GM10248 (cell line): ENCODE measurements at places on chromosomes 7 and 10.

DNA sequence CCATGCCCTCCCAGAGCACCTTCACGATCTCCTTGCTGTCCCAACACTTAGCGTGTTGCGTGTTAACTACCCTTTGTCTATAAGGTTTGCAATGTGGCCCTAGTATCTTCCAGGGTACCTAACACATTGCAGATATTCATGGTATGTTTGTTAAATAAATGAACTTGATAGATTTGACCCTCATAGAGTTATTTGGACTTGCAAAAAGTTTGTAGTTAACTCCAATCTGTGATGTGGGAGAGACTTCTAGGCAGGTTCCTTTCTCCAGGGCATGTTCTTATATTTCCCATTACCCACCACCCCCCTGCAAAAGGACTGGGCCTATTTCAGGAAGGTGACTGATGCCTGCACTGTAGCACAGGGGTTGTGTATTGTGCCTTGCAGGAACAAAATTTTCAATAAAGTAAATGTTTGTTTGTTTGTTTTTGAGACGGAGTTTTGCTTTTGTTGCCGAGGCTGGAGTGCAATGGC, 612 bp downstream of the HILPDA start:
- no peak for DNase-seq

GRCh38 chr7:16695621-16696237, 49.7 kb downstream of the BZW2 start:
- peak; percentile 11 for DNase-seq

- DNase-seq, result no peak
Measured at GRCh38 chr7:68720697-68721096, 877.6 kb upstream of the AUTS2 start.

DNA sequence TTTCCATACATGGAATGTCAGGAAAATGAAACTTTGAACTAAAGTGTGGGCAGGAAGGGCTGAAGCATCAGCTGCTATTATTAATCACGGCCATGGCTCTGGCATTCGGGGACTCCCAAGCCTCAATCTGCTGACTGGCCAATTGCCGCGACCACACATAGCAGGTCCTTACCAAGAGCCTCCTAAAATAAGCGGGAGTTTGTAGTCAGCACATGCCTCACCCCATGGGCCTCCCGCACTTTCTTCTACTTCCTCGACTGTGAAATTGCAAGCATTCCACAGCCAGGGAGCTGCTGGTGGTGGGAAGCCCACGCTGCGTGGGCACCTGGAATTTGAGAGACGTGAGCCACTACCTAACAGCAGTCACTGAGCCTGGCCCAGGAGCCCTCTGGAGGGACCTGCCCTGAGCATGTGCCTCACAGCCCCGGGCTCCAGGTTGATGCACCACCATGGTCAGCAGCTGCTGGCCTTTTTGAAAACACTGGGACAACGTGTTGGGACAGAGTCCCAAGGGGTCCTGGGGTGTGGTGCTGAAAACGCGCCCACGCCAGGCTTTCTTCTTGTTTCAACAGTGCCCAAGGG, 211.4 kb downstream of the TNS3 start:
- DNase-seq, result no peak

GRCh38 chr7:29099896-29100847, 46.2 kb downstream of the CPVL start:
- no peak for DNase-seq

- no peak for DNase-seq
Measured at GRCh38 chr7:114939484-114940097, 17.7 kb downstream of the MDFIC start.

- DNase-seq, result no peak
Measured at GRCh38 chr10:79327090-79327457, 20.2 kb upstream of the PPIF start.

- no peak for DNase-seq
Measured at GRCh38 chr10:131560706-131561355, 249.3 kb upstream of the TCERG1L start.

GRCh38 chr10:43402176-43402575, 6.8 kb downstream of the HNRNPF start:
- no peak for DNase-seq

DNA sequence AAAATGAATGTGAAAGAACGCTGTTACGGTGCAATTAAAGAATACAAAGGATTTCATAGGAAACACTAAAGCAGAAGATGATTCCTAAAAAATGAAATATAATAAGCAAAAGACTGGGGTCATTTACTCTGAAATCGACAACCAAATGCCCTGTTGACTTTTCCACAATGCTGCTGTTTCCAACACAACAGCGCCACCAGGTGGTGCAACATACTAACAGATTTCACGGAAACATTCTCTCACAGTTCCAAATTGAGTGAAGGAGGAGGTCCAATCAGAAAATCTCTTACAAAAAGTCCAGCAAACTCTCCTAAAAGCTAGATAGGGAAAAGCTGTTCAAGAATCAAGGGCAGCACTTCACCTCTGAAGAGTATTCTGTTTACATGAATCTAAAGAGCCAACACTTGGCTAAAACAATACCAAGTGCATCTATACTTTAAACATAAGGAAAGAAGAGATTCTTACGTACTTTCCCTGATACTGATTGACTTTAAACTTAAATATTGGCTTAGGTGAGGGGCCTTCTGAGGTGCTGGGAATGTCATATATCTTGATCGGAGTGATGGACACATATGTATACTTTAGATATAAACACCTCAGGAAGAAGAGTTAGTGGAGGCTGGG, 55.9 kb downstream of the UPF2 start:
- DNase-seq, result peak; percentile 67

- no peak for DNase-seq
Measured at GRCh38 chr10:24596217-24596930, 127.3 kb downstream of the ARHGAP21 start.
